ENCODE measurements at places on chromosomes 5 and 9. TPM values are rescaled to one million over a fixed set of nuclear protein-coding genes. Genes with fewer than 3 reads are reported as not detected.

DNA sequence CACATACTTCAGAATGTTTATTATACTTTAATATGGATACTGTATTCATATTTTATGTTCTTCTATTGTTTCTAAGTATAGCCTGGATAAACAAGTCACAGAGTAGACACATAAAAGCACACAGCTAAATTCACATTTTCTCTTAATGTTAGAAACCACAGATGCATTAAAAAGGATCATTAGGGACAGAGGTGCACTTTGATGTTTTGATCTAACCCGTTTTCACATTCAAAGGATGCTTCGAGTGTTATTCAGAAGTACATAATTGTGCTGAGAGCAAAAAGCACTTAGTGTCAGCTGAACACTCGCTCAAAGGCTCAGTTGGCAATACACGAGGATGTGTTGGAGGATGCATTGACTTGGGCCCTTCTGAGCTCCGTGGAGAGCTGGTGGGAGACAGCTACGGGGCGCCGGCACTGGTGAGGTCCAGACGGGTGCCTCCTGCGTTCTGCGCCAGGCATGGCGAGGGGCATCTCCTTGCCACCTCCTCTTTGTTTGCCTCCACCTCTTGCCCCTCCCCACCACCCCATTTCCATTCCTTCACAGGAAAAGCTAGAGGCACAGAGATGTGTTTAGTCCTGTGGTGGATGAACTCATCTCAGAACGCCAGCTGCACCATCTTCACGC, 35.5 kb downstream of the MED10 start:
- no peak for DNase-seq

The KIF12 gene
- not detected for total RNA-seq

GRCh38 chr9:98667005-98667640, 41.6 kb downstream of the GABBR2 start:
- DNase-seq: no peak

The FGF10 gene
- not detected for total RNA-seq

DNA sequence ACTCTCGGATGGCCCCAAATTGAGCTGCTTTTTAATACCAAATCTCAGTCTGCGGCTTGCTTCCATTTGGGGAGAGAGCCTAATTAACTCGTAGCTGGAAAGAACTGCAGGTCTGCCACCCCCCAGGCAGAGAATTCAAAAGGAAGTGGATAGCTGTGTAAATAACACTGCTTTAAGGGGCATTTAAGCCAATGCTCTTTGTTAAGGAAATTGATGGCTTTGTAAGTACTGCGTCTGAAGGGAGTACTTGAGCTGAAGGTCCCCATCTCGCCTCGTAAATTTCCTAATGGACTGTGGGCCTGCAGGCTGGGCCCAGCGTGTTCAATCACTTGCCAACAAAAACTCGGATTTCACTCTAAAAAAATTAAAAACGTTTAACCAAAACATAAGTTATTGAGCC, 132.7 kb downstream of the PAPPA start:
- DNase-seq: no peak

GRCh38 chr9:137095664-137096517, 9.1 kb downstream of the MAN1B1 start:
- DNase-seq: peak; percentile 96

DNA sequence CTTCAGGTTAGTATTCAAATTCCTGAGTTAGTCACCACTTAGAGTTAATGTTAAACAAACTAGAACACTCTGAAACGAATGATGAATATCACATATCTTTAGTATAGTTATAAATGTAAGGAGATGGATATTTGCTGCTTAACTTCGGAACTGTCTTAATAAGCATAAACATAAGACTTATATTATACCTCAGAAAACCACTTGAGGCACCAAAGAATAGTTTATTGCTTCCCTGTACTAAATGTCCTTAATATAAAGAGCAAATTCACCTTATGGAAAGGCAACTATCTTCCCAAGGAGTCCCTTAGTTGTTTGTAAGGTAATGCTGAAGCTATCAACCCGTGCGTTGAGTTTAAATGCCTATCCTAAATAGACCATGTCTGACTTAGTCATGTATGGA, 300.0 kb upstream of the ADAMTSL1 start:
- no peak for DNase-seq

GRCh38 chr5:160162910-160163309, 43.7 kb upstream of the PWWP2A start:
- DNase-seq: no peak

The GLRA1 gene
- total RNA-seq: not detected

The SOHLH1 gene
- not detected for total RNA-seq

The HK3 gene
- total RNA-seq: 0.21 TPM

The TESK1 gene
- 52.9 TPM for total RNA-seq

- no peak for DNase-seq
These were observed 71.3 kb upstream of the OTULINL start for GRCh38 chr5:14510156-14510734.

GRCh38 chr5:73499756-73500155, 1.5 kb downstream of the BTF3 start:
- DNase-seq: no peak

DNA sequence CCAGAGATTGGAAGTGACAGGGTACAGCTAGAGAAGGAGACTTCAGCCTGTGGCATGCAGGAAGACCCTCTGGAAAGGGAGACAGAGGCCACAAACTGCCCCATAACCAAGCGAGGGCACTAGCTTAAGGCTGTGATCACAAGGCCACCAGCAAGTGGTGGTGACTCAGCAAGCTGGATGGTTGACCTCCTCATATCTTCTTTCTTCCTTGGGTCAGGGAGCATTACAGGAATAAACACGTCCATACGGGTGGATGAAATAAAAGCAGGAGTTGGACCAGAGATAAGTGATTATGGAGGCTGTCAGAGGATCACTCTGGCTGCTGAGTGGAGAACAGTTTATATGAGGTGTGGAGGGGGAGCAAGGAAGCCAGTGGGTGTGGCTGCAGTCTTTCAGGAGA, 234.6 kb upstream of the TAS2R1 start:
- no peak for DNase-seq

The ISL1 gene
- total RNA-seq: not detected

The FOXD4L5 gene
- not detected for total RNA-seq

GRCh38 chr5:6516823-6517222, 68.2 kb downstream of the UBE2QL1 start:
- DNase-seq: no peak

The MCIDAS gene
- not detected for total RNA-seq

DNA sequence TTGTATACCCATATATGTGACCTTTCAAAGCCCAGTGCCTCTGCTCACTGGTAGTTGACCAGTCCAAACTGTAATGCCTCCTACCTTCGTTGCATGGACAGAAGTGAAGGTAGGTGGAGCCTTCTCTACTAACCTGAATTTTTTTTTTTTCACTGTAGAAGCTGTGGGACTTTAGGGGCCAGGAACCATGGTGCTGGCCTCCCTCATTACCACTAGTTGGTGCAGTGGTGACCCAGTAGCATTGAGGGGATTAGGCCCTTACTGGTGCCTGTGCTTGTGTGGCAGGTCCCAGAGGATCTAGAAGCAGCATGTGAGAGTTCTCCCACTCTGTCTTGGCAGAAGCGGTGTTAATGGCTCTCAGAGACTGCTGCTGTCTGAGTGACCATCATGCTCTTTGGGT, 2.3 kb downstream of the RALGPS1 start:
- DNase-seq: no peak

- no peak for DNase-seq
These were observed 46.9 kb upstream of the GAS1 start for GRCh38 chr9:86994231-86994630.

The PKD2L2 gene
- total RNA-seq: not detected

The CA9 gene
- total RNA-seq: 0.82 TPM

DNA sequence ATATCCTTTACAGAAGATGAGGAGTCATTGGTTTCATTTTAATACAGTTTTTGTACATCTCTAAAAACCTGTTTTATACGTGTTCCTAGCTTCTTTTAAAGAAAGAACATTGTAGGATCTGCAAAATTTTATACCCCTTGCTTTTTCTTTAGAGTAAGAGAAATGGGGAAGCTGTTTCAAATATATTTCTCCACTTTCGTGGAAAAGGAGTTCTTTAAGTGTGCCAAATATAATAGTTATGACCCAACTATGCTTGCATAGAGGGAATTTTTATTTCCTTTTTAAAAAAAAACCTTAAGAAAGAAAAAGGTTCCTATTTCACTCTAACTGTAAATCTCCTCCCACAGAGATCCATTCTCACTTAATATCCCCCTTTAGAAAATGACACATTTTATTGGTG, 27.5 kb upstream of the DMAC1 start:
- DNase-seq: no peak

- no peak for DNase-seq
These were observed 756.4 kb upstream of the DMAC1 start for GRCh38 chr9:8555762-8556500.

DNA sequence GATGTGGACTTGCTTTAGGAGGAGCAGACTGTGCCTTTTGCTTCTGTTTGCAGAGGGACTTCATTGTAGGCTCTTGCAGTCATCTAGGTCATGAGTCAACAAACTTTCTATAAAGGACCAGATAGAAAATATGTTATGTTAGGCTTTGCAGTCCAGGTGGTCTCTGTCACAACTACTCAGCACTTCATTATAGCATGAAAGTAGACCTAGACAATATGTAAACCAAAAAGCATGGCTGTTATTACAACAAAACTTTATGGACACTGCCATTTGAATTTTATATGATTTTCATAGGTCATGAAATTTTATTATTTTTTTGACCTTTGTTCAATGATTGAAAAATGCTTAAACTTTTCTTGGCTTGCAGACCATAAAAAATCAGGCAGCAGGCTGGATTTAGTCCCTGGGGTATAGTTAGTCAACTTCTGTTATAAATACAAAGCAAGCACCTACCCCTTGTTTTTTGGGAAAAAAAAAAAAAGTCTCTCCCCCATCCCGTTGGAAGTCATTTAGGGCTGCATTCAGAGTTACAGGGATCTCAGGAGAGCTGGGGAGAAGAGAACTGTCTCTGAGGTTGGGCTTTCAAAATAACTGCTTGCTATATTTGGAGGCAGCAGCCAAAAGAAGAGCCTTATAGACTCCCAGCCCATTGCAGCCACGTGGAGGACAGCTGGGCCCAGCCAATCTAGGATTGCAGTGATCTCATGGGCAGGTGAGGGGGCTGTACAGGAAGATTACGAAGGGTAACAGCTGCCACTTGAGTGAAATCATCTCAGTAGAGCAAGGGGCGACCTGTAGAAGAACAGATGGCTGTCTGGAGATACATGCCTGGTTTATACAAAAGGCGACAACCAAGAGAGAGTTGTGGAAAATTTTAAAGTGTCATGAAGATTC, 136.6 kb upstream of the TNC start:
- DNase-seq: no peak

The F2RL2 gene
- total RNA-seq: not detected

The LHX6 gene
- total RNA-seq: not detected

- DNase-seq: no peak
These were observed 12.2 kb upstream of the GPR151 start for GRCh38 chr5:146528236-146528635.

DNA sequence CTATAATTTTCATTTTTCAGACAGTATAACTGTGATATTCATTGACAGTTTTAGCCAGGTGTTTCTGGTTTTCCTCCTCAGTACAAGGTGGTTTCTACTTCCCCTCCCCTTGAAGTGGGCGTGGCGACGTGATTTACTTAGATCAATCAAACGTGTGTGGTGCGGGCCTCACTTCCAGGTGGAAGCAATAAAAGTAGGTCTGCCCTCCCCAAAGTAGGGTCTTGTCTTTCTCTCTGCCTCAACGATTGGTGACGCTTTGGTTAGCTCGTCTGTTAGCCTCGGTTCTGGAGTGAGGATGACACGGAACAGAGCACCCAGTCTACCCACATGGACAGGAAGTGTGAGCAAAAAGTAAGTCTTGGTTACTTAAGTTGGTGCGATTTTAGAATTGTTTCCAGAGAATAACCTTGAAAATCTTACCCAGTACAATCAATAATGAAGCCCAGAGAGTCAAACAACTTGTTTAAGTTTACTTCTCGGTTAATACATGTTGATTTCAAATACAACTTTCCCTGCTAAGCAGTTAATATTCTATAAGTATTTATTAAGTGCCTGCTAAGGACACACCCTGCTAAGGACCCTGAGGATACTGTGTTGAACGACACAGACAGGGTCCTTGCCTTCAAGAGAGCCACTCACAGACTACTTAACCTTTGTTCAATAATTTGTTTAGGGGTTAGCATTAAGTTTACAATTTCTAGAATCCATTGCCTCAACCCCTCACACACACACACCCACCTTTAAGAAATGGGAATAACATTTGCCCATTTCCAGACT, 48.4 kb downstream of the COX7C start:
- no peak for DNase-seq

DNA sequence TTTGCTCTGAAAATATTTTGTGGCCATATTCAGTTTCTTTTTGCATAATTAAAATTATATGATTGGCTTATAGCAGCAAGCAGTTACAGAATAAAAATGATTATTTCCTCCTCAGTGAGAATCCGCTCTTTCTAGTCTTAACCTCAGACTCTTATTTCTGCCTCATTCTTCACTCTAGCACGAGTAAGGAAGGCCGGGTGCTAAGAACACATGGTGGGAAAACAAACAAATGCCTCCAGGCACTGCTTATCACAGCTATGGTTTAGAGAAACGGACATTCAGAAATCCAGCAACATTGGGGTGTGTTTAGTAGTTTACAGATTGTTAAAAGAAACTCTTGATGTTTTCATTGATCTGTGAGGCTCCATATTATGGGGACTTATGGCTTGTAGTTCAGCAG, 168.7 kb downstream of the KDM4C start:
- DNase-seq: no peak

DNA sequence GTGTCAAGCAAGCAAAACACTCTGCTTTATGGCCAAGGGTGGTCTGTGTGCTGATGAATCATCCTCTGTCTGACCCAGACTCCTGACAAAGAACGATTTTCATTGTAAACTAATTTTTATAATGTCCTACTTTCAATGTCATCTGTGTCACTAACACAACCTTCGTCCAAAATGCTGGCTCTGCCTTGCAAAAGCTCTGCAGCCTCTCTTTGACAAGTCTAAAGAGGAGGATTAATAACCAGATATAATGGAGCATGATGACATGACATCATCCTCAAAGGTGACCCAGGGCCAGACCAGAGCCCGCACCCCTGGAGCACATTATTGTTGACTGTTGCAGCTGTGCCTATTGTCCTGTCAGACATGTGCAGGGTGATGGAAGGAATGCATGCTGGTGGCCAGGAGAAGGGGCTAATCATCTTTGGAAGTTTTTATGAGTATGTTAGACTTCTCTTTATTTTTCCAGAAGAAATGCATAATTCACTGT, 589.4 kb downstream of the NR2F1-AS1 start:
- no peak for DNase-seq

All from activated CD4-positive, alpha-beta T cell treated with anti-CD3 and anti-CD28 coated beads, Interleukin-2, amount 10 ng/mL, durations not matched to agents 24 days and 14 days (primary cell).